ENCODE measurements at places on chromosomes 2 and 18.

GRCh38 chr2:178397002-178397605 lies 53.9 kb downstream of the PRKRA start:
- DNase-seq: peak; percentile 41

GRCh38 chr2:119419065-119419464 lies 12.6 kb upstream of the TMEM37 start:
- no peak for DNase-seq

DNA sequence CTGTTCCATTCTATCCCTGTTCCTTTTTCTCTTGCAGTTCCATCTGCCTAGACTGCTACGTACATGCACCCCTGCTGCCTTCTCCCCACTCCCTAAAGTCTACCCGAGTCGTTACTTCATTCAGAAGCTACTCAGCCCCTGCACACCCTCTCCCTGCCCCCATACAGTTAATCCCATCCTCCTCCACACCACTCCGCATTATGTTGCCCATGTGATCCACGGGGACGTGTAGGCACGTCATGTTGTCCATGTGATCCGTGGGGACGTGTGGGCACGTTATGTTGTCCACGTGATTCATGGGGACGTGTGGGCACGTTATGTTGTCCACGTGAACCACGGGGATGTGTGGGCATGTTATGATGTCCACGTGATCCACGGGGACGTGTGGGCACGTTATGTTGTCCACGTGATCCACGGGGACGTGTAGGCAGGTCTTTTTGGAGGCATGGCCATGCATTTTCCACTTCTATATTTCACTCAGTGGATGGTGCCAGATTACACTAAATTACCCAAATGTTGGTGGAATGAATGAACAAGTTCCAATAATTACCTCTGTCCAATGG lies 299.5 kb downstream of the DCDC2C start:
- DNase-seq: no peak

- no peak for DNase-seq
These were observed 647.8 kb upstream of the SLC39A10 start for GRCh38 chr2:195009202-195009601.

- DNase-seq: no peak
These were observed 201.7 kb upstream of the CWC22 start for GRCh38 chr2:180208841-180209240.

GRCh38 chr2:216710551-216711301 lies 15.4 kb upstream of the IGFBP5 start:
- no peak for DNase-seq

GRCh38 chr2:190881084-190881597 lies 520 bp downstream of the GLS start:
- DNase-seq: no peak

DNA sequence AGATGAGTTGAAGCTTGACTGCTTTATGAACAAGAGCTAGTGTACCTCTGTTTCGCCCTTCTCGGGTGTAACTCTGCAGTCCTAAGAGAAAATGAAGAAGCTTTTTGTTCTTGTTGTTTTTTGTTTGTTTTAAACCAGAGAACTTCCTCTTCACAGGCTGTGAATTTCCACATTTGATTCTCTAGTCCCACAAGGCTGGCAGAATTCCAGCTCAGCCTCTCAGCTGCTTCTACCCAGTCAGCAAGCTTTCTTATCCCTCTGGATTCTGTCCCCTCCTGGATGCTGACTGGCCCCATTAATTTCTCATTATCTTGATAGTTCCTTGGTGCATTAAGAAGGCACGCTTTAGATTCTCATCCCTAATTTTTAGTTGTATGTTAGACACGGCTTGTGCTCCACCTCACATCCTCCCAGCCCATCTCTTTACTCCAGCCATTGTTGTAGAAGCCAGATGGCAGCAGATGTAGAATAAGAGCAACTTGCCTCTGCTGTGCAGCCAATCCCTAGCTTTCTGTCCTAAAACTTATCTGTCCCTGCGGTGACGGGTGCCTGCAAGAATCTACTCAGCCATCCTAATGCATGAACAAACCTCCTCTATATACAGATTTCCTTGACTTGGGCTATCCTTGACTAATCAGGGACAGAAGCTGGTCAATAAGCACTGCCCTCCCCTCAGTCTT lies 12.3 kb upstream of the RESP18 start:
- peak; percentile 35 for DNase-seq

DNA sequence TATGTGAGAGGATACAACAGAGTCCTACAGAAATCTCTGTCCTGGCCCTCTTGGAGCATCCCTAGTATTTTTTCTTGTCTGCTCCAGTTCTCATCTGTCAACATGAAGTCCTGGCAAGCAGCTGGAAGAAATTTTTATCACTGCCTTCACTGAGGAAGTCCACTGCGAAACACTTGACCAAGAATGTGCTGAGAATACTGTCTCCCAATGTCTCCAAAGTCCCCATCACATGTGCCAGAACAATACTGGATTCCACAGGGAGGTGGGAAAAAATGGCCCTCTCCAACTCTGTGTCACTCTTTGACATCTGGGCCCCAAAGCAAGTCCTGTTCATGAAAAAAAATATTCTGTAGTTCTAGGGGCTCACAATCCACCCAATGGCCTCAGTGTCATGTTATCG lies 32.8 kb upstream of the PGAP1 start:
- DNase-seq: no peak

DNA sequence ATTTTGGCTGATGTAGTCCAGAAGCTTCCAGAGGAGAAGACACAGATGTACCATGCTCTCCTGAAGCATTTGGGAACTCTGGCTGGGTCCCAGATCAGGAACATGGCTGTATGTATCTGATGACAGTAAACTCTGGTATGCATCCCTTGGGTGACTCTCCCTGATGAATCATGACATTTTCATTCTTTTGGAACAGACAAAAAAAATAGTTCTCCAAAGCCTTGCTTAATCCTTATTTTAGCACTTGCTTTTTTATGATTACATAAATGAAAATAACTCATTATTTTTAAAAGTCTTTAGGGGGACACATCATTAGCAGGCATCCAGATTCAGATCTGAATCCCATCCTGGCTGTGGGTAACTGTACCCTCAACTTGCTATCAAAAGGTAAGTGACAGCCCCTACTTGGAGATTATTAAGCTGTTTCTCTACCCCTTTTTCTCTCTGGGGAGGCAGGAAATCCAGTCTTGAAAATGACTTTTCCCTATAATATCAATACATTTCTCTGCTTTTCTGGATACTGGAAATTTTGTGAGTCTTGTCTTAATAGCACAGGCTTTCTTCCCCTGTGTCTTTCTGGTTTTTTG lies 23.3 kb downstream of the AOX1 start:
- no peak for DNase-seq

DNA sequence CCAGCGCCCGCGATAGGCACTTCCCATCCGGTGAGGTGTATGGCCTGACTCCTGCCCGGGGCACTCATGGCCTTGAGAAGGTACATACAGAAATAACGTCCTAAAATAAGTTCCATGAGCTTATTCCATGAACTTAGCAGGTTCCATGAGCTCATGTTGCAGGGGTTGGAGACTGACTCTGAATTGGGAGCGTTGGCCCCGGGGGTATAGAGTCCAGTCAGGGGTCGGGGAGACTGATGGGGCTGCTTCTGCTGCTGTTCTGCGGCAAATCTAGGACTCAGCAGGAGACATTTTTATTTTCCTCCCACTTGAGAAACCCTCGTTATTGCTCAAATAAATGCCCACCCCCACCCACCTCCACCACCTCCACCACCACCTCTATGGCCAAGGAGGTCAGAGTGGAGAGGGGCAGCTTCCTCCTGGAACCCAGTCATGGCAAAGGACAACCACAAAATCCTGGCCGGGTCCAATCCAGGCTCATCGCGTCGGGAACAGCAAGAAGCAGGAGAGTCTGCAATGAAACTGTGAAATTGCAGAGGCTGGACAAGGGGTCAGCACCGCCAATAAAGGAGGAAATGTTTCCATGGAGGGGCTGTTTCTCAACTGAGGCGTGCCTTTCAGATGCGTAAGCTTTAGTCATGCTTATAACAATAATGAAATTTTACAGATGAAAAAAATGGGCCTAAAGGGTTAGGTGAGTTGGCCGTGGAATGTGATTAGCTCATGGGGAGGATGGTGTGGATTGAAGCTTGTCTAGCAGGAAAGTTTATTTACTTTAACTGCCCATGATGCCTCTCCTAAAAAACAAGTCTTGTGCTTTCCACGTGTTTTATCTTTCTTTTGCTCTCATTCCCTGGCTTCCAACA lies 136.6 kb upstream of the ALKAL2 start:
- DNase-seq: no peak

GRCh38 chr2:203853271-203853670 lies 14.3 kb upstream of the CTLA4 start:
- no peak for DNase-seq

DNA sequence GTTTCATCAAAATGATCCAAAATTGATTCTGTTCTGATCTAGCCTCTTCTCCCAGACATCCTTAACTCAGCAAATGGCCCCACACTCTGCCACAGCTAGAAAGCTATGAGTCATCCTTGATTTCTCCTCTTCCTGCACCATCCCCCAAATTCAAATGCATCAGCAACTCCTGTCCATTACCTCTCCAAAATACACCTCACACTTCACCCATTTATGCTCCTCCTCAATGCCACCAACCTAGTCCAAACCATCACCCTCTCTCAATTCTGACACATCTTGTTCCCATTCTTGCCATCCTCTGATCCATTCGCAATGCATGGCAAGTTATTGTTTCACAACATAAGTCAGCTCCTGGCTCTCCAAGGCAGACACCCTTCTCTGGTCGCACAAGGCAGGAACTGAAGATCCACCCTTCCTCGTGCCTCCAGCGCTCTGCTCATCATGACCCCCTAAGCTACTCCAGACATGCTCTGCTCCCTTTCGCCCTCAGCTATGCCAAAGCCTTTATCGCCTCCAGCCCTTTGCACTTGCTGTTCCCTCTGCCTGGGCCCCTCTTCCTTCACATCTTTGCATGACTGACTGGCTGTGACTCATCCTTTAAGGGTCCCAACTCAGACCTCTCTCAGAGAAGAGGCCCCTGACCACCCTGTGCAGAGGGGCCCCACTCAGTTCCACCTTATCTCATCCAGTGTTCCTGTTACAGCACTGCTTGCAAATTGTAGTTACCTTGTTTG lies 83.6 kb downstream of the MREG start:
- DNase-seq: no peak

GRCh38 chr2:177728399-177728765 lies 335.8 kb downstream of the AGPS start:
- DNase-seq: no peak

GRCh38 chr2:73257425-73258125 lies 23.5 kb downstream of the CCT7 start:
- DNase-seq: no peak

GRCh38 chr2:226155093-226155875 lies 644.3 kb downstream of the IRS1 start:
- DNase-seq: no peak

- DNase-seq: no peak
These were observed 17.3 kb downstream of the LYPD6B start for GRCh38 chr2:149055751-149056150.

DNA sequence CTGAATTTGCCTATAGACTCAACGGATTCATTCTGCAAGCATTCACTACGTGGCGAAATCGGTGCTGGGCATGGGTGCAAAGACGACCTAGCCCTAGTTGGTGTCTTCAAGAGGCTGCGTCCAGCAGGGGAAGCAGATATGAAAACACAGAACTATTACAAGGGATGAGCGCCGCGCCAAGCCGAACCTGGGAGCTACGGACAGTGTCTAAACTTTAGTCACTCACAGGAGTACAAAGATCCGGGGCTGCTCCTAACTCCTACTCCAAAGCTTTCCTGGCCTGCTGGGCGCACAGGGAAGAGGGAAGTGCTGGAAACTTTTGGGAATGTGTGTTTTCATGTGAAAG lies 732 bp upstream of the ANXA4 start:
- DNase-seq: peak; percentile 44

DNA sequence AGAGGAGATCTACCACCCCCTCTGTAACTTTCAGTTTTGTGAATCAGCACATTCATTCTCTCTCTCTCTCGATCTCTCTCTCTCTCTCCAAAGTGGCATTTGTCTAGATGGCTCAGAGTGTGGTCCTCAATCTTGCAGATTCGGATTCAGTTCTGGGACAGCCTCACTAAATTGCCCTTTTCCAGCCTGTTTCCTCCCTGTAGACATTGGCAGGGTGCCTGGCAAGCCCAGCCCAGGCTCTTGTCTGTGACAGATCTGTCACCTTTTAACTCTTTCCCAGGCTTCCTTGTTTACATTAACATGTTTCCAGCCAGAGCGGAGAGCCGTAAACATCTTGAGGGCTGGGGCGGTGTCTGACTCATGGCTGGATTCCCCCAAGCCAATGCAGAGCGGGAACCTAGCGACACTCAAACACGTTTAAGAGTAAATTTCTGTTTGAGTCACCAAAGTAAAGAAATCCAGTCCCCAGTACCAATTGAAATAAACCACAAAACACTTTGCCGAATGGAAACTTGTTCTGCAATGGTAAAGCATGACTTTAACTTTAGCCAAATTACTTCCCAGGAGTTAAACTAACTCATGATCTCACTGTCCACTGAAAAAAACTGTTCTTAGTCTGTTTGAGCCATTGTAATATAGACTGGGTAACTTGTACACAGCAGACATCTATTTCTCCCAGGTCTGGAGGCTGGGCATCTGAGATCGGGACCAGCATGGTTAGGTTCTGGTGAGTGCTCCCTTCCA lies 6.6 kb upstream of the CYP27C1 start:
- peak; percentile 33 for DNase-seq

DNA sequence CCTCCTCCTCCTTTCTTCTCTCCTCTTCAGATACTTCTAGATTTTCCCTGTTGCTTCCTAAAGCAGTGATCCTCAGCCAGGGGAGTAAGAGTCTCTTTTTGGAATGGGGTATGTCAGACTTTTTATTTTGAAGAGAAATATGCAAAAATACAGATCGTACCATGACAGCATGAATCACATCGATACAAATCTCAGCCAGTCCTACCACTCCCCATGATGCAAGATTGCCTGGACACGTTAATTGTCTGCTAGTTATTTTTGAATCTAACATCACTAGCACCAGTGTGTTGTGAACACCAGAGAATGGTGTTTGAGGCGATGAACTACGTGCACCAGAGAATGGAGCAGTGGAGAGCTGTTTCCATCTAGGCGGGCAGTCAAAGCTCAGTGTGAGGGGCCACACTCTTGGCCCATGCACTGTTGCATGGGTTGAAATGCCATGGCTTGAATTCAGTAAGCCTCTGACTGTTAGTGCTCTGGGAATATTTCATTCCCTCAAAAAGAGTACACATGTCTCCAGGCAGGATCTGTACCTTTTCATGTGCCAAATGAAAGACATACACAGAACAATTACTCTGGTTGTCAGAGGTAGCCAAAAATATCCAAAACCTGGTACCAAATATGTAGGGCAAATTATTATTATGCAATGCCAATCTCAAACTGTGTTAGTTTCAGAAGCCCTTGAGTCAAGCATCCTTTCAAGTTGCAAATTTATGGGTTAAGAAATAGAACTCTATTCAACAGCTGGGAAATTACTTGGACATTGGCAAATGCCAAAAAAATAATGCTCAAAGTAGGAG lies 46.3 kb upstream of the RALBP1 start:
- no peak for DNase-seq

- no peak for DNase-seq
These were observed 33.2 kb downstream of the ZNF892 start for GRCh38 chr2:95240556-95240955.

DNA sequence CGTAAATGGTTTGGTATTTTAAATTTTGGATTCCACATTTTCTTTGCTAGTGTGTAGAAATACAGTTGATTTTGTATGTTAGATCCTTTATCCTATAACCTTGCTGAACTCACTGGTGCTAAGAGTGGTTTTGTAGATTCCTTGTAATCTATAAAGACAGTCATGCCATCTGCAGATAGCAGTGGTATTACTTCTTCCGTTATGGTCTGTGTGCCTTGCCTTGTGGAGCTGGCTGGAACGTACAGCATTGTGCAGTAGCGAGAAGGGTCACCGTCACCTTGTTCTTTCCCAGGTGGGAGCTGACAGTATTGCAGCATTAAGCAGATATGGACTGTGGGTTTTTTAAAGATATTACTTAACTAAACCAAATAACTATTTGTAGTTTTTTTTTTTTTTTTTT lies 33.7 kb downstream of the ATP9B start:
- DNase-seq: no peak
